RCC 7860 (cell line): ENCODE measurements at places on chromosomes 2 and 18.

DNA sequence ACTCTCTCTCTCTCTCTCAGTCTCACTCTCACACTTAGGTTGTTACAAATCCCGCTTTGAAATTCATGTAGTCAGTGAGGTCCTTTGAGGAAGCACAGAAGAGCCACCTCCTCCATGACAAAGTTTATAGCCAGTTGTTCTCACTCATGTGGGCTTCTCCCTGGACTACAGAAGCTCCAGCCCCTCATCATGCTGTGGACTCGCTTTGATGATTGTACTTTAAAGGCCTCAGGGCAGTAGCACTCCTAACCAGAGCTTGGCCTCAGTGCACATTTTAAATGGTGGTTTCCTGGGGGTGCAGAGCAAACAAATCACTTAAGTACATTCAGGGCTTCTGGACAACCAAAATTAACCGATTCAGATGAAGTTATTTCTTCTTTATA lies 115.7 kb downstream of the MTCL1 start:
- DNase-seq, result no peak

- DNase-seq, result no peak
These were observed 236.7 kb downstream of the TCF4 start for GRCh38 chr18:55351241-55351691.

DNA sequence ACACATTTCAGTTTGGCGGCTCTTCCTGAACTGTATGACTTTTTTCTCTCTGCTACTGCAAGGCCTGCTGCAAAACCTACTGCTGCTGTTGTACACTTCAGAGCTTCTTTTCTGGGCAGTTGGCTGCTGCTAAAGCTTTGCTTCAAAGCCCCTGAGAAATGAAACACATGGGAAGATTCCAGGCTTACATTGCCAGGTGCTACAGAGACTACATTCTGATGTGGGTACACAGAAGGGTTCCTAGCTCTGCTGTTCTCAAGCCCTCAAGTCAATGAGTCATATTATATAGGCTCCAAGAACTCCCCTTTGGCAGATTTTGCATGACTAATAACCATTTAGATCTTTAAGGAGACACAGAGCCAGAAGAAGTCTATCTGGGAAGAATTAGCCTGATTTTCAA lies 12.9 kb upstream of the PGAP1 start:
- no peak for DNase-seq

DNA sequence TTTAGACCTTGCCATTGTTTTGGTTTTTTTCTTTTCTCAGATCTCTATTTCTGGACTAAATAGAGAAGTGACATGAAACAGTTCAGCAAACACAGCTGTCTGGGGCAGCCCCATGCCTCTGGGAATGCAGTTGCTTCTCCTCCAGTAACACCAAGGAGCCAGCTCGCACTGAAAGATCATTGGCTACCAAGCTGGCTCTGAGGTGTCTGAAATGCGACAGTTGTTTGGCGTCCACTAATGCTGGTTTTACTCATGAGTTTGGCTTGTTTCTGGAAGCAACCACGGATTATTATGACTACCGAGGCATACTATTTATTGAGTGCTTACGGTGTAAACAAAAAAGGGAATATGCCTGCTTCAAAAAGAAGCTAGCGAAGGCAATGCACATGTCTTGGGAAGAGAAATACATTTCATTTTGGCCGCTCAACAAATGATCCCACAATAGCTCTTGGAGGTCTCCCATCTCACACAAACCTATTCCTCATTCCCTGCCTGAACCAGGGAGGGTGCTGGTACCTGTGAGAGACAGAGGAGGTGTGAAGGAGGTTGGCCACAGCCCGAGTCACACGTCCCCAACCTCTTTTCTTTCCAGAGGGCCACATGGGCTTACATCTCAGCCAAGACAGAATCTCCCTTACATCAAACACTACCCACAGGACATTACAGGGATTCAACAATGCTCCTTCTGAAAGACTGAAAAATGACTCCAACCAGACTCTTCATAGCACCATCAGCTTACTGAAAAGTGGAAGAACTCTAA lies 37.5 kb upstream of the NEB start:
- DNase-seq, result no peak

GRCh38 chr2:2014251-2014771 lies 270.0 kb upstream of the PXDN start:
- DNase-seq, result no peak

GRCh38 chr2:176699644-176700043 lies 430.4 kb downstream of the MTX2 start:
- DNase-seq, result no peak

DNA sequence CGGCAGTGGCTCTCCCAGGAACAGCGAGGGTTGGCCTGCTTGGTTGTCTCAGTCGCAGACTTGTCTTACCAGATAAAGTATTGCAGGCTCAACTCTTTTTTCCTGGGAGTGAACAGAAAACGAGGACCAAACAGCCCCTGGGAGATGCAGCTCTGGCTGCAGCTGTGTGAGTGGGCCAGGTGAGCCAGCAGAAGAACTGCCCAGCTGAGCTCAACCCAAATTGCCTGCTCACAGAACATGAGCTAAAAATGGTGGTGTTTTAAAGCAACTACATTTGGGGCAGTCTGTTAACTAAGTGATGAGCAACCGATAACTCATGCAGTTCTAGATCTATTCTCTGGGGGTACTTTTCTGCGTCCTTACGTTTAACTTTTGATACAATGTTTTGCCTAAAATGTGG lies 161.1 kb upstream of the SIX3 start:
- DNase-seq, result no peak
